ENCODE measurements at places on chromosomes 12 and 14. TPM values are rescaled to one million over a fixed set of nuclear protein-coding genes. Genes with fewer than 3 reads are reported as not detected.

GRCh38 chr12:131487388-131488124, 223.3 kb upstream of the SFSWAP start:
- no peak for DNase-seq

DNA sequence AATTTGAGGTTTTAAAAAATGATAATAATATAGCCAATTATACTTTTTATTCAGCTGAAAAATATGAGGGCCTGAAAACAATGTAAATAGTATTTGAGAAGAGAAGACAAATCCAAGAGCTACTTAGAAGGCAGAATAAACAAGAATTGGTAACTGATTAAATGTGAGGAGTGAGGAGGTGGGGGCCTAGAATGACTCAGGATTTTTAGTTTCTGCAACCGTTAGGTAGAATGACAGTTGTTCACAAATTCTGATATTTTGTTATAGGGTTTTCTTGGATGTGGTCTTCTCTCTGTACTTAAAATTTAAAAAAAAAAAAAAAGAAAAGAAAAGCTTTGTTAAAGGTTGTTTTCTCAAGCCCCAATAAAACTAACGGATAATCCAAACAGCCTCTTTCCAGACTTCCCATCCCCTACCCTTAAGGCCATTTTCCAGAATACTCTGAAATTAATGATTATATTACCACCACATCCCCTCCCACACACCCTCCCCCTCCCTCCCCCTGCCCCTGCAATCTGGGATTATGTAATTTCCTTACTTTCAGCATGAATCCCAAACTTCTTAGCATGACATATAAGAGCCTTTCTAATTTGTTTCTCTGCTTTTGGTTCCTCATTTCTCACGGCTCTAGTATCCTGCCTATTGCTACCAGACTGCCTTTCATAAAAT, 50.4 kb downstream of the LRP6 start:
- no peak for DNase-seq

DNA sequence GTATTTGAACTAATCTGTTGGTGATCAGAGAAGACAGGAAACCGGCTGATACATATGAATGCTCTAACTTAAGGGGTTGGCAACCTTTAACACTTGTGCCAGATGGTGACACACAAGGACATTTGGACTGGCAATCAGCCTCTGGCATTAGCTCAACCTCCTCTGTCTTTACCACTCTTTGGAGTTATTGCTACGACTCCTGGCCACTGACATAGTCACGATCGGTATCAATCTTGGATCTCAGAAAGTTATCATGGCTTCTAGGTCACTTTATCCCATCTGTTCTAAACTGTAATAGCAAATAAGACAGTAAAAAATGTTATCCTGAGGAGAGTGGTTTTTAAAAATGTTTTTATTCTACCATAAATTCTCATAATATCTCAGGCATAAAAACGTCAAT, 575.2 kb upstream of the MDGA2 start:
- DNase-seq = no peak

DNA sequence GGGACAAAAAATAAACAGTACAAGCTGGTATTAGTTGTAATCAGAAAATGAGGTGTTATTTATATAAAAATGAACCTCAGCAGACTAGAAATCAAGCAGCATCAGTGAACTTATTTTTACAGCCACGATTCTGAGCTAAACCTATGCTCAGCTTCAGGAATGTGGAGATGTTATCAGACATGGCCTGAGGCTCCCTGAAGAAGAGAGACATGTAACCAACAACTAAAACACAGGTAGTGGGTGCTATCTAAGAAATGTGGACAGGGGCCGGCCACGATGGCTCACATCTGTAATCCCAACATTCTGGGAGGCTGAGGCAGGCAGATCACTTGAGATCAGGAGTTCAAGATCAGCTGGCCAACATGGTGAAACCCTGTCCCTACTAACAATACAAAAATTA, 534.3 kb downstream of the VRK1 start:
- no peak for DNase-seq

FAM90A1 gene
- total RNA-seq = not detected

STYK1 gene
- 0.36 TPM for total RNA-seq

GRCh38 chr14:76484355-76484754, 108.4 kb downstream of the ESRRB start:
- no peak for DNase-seq

RBM19 gene
- 22.2 TPM for total RNA-seq

SSTR1 gene
- total RNA-seq = 0.16 TPM

DNA sequence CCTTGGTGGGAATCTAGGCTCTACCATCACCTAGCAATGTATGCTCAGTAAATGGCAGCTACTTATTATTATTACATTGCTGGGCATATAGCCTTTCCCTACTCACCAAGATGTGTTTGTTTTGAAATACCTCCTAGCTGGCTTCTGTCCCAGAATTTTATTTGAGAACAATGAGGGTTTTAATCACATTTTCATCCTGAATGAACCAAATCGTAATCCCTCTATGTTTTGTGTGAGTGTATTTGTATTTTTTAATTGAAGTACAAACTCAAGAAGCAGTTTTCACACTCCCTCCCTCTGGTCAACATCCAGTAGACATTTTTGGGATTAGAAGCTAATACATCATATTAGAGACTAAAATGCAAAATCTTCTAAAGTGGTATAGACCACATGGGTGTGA, 7.6 kb downstream of the SLC7A8 start:
- DNase-seq = no peak

DNA sequence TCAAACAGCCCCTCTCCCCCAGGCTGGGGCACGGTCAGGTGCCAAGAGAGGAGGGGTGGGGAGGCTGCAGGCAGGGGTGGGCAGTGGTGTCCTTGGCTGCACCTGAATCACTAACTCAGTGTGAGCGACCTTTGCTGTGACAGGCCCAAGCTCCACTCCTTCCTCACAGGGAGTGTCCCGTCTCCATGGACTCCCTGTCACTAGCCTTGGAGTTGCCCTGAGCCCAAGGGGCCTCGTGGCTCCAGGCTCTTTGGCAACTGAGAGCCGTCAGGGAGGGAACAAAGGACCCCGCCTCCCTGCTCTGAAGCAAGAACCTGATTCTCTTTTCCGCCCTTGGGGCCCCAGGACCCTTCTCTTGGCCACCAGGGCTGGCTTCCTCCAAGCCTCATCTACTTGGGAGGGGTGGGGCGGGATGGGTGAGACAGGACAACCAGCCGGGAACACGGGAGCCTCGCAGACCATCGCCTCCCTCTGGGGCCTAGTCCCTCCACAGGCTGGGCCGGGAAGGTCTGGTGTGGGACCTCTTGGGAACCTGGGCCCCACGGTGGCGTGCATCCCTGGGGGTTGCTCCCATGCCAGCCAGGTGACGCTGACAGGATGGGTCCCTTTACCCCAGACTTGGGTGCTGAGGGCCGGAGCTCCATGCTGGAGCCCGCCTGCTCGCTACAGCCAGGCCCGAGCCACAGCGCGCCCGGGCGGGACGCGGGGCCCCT, 935 bp upstream of the ADSS1 start:
- DNase-seq = no peak

- no peak for DNase-seq
These were observed 451.9 kb upstream of the FBXO33 start for GRCh38 chr14:39884091-39884490.

ADAM21 gene
- total RNA-seq = not detected

GRCh38 chr12:95198914-95199313, 18.4 kb downstream of the FGD6 start:
- no peak for DNase-seq

DNA sequence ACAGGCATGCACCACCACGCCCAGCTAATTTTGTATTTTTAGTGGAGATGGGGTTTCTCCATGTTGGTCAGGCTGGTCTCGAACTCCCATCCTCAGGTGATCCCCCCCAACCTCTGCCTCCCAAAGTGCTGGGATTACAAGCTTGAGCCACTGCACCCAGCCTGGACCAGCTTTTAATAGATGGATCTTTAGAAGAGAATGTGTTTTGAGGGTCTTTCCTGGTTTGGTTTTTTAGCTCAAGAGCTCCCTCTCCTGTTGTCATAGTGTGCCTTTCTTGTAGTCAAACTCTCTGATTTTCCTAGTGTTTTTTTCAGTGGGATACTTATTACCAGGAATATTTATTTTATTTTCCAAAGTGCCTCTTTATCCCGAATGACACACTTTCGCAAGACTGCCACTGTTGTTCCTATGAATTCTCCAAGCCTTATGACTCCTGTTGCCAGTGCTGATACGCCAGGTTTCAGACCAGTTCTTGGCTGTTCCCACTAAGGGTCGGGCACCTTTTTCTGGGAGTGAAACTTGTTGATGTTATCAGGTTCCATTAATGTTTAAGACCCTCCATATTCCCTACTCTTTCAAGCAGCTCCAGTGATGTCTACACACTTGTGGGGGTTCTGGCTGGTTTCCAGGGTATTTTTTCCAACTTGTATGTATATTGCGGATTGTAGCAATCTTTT, 31.5 kb upstream of the LIMA1 start:
- DNase-seq = no peak

CCDC92 gene
- 28.2 TPM for total RNA-seq

GNB3 gene
- 2.4 TPM for total RNA-seq

DYRK4 gene
- 31.9 TPM for total RNA-seq

DNA sequence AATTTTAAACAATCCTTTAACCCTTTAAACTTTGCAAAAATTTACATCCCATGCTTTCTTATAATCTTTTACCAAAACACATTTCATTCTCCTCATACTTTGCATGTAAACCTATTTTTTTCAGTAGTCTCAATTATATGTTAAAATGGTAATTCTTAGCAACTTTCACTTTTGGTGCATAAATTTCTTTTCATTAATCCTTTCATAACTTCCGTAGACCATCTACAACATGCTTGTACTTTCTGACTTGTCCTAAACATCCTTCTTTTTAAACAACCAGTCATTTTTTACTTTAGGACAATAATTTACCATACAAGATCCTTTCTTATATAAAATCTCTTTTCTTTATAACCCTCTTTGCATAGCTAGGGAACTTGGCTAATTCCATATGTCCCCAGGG, 19.5 kb downstream of the CCDC91 start:
- no peak for DNase-seq

ANKRD13A gene
- total RNA-seq = 72.4 TPM

GRCh38 chr14:104557766-104558165, 21.8 kb upstream of the C14orf180 start:
- DNase-seq = no peak

DNA sequence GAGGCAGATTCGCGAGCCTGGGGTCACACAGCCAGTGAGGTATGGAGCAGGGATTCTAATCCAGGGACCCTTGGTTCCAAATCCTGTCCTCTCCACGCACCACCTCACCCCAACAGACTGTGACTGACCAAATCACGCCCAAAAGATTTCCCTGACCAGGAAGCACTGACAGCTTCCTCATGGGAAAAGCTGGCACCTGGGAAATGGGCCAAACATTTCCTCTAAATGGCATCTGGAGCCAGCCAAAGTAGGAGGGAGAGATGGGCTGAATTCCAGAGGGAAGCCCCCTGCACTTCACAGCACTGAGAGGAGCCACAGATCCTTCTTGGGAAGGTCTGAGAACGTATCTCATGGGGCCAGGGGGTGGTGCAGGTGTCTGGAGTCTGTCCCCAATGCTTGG, 28.8 kb downstream of the CCDC92 start:
- DNase-seq = no peak

HSPA2 gene
- total RNA-seq = 172 TPM

DLK1 gene
- not detected for total RNA-seq

GLT1D1 gene
- total RNA-seq = 0.95 TPM

DNA sequence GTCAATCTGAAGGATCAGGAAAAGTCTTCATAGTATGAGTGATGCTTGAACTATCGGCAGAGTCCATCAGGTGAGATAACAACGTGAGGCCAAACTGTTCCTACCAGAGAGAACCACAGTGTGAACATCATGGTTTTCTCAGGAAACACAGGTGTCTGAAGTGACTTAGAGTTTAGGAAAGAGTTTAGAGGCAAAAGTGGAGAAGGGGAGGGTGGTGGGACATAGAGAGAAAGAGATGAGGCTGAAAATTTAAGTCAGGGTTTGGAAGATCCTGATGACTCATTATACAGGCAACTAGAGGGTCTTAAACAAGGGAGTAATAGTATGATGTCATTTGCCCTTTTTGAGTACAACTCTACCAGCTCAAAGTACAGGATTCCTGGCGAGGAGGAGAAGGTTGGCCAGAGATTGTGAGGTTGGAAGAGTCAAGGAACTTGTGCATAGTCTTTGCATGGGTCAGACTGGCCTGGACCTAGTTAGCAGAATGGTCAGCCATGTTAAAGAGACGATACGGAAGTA, 16.0 kb downstream of the CPNE8 start:
- no peak for DNase-seq
